ENCODE measurements at places on chromosomes 2 and 18.

- no peak for DNase-seq
Measured at GRCh38 chr2:41967476-41968181, 80.2 kb upstream of the PKDCC start.

DNA sequence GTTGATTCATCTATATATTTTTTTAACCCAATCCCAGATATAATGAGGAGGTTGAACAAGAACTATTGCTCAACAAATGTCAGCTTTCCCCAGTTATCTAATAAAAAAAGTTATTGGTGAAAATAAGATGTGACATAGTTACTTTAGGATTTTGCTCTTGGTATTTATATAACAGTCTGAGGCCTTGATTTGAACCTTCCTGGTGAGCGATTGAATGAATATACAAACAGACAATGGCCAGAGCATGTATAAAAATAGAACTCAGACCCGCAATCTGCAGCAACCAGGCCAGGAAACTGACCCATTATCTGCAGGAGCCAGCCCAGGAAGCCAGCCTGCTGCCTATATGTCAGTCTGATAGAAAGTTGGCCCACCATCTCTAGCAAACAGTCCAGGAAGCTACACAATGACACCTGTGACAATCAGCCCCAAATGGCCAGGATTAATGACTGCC is 81.6 kb downstream of the HS6ST1 start:
- DNase-seq: no peak

DNA sequence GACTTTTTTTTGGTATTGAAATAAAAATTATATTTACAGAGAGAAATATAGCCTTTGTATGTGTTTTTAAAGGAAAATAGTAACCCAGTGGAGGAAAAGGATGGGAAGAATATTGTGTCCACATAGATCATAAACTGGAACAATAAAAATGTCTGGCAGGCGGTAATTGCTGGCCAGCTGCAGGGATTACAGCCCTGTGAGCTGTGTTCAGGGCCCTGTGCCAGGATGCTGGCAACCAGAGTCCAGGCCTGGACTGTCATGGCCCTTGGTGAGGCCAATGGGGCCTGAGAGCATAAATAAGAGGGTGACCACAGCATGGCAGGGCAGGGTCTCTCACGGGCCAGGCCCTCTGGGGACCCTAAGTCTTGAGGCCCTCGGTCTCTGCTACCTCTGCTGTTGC is 171.2 kb downstream of the ACOXL start:
- no peak for DNase-seq

GRCh38 chr2:181632733-181633401 is 24.0 kb downstream of the CERKL start:
- no peak for DNase-seq

- DNase-seq: no peak
Measured at GRCh38 chr18:57655740-57656139, 34.1 kb upstream of the NARS1 start.

GRCh38 chr18:23758281-23758680 is 69.0 kb downstream of the LAMA3 start:
- no peak for DNase-seq

- DNase-seq: no peak
Measured at GRCh38 chr2:102184568-102184967, 2.3 kb upstream of the IL1RL2 start.

DNA sequence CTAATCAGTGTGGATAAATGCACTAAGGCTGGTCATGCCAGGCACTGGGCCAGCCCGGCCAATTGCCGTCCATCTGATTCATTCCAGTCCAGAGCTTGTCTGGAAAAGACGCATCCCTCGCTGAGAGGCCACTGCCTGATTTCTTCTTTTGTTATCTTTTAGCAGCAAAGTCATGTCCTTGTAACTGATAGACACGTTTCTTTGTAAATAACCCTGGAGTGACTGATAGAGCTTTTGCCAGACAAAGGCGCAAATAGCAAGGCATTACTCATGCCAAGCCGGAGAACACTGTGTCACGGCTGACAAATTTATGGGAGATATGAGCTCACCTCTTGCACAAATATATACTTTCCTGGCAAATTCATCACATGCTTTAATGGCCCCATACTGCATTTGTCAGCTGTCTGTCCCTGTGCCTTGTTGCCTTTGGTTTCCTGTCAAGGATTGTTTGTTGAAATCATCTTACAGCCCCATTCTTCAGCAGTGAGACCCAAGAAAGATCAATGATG is 164.4 kb downstream of the ETAA1 start:
- no peak for DNase-seq
